ENCODE measurements at places on chromosomes 6 and 20. TPM values are rescaled to one million over a fixed set of nuclear protein-coding genes. Genes with fewer than 3 reads are reported as not detected.
A peak's percentile ranks its signal among the peaks of the same experiment; 100 is the strongest.

The FERMT1 gene
- 0.78 TPM for total RNA-seq

The CBLN4 gene
- total RNA-seq, result 0.90 TPM

The MOXD1 gene
- total RNA-seq, result 8.1 TPM

DNA sequence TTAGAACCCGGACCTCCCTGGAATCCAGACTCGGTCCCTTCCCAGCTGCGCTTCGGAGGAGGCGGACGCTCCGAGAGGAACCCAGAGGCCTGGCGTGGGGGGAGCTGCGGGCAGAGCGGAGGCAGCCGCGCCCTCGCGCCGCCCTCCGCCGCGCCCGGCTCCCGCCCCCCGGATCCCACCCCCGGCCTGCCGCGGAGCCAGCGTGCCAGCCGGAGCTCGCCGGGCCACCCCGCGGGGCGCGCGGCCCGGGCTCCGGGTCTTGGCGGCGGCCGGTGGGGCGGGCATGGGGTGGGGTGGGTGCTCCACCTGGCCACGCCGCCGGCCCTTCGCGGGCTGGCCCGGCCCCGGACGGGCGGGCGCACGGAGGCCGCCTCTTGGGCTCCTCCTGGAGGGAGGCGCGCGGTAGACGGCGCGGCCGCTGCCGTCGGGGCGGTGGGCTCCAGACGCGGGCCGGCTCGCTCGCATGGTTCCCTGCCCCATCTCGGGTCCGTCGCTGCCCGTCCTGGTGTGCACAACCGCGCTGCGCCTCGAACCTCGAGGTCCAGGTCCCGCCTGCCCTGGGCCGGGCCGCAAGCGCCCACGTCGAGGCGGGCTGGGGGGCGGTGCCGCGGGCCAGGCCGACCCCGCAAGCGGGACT, 592 bp upstream of the CDYL start:
- DNase-seq, result peak; percentile 39

GRCh38 chr6:142187209-142187608, 40.1 kb downstream of the VTA1 start:
- DNase-seq, result no peak

- no peak for DNase-seq
These were observed 300.9 kb downstream of the LAMA2 start for GRCh38 chr6:129183681-129184301.

- DNase-seq, result peak; percentile 57
These were observed 24.7 kb downstream of the TBC1D7 start for GRCh38 chr6:13303668-13304017.

DNA sequence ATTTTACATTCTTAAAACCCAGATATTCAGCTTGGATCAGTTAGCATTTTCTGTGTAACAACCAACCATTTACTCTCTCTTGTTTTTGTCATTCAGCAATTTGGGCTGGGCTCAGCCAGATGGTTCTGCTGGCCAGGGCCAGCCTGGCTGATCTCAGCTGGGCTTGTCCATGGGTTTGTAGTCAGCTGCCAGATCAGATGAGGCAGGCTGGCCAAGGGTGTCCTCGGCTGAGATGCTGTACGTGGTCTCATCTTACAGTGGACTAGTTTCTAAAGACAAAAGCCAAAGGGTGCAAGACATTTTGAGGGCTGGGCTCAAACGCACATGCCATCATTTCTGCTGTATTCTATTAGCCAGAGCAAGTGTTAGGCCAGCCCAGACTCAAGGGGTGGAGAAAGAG, 16.0 kb upstream of the FAM210B start:
- DNase-seq, result no peak

DNA sequence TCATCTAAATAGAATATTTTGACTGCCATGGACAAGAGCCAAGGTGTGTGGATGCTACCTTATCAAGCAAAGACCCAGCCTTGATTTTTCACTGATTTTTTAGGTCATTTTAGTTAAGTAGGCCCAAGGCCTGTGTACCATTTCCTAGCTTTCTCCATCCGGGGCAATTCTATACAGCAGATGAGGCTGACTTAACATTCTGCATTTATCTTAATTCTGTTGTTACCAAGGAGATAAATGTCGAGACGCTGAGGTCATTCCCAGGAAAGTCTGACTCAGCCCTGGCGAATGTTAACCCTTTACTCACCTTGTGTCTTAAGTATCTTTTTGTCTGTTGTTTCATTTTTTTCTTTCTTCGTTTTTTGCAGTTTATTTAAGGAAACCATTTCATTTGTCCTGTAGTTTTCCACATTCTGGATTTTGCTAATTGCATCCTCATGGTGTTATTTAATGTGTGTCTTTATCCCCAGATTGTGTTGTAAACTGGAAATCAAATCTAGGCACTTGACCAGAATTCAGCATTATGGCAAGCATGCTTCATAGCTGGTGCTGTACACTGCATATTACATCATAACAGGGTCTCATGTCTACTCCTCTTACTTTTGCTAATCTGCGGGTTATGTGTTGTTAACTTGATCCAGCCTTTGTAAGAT, 277.0 kb downstream of the CDKAL1 start:
- no peak for DNase-seq

DNA sequence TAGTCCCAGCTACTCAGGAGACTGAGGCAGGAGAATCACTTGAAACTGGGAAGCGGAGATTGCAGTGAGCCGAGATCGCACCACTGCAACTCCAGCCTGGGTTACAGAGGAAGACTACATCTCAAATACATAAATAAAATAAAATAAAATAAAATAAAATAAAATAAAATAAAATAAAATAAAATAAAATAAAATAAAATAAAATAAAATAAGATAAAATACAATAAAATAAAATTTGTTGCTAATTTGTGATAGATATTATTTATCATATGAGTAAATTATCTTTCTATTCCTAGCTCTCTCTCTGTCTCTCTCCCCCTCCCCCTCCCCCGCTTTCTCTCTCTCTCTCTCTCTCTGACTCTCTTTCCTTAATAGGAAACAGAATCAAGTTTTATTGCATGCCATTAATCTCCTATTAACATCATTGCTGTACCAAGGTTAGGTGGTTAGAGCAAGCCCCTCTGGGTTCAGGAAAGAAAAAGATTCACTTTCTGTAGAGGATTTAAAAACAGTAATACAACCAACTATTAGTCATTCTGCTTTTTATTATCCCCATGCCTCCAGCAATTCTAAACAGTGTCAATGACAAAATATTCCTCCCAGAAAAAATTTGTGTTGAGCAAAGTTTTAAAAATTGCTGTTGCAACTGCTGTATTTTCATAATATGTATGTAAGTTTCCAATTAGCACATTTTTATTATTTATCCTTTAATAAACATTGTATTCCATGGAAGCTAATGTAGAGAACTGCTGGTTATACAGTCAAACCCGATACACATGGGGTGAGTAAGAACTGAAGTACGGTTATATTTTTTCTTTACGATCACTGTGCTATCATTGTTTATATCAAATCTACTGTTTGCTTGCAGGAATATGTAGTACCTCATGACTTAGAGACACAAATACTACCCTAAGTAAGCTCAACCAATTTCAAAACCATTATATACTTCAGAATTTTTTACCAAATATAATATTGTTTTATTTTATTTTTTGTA, 22.1 kb downstream of the BMP5 start:
- no peak for DNase-seq

DNA sequence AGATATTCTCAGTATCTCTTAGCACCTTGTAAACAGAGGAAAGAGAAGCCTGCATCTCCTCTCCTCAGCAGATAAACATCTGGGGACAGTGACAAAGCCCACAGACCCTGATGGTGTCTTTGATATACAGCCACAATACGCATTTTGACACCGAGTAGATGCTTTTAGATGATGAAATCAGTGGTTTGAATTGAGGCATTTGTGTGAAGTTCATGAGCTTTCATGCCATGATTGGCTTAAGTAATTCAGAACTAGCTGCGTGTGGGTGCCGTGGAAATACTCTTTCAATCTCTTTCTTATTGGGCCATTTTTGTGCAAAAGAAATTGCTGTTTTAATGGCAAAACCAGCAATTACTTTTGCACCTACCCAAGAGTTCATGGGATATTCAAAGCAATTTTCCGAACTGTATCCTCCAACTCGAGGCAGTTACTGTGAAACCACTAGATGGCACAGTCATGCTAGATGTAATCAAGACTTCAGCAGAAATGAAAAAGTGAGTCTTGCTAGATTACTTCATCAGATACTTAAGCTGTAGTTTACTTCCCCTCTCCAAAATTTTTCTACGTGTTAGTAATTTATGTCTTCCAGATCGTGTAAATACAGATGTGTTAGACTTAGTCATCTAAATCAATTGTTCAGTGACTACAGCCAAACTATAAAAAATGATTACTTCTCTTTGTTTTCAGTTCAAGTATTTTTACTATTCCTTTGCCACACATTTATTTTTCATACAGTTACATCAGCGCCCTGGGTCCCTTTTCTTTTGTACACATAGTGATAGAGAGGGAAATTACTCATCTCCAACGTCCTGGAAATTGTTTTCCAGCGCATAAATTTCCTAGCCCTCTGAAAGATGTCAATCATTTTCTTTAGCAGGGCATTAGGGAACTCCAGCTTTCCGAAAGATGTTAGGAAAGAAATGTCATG, 49.4 kb downstream of the IYD start:
- DNase-seq, result peak; percentile 59

- DNase-seq, result no peak
These were observed 891 bp upstream of the POU3F2 start for GRCh38 chr6:98833307-98834059.

Measured in tibial nerve (tissue), 4 donors.